ENCODE measurements at places on chromosomes 6 and 20.

DNA sequence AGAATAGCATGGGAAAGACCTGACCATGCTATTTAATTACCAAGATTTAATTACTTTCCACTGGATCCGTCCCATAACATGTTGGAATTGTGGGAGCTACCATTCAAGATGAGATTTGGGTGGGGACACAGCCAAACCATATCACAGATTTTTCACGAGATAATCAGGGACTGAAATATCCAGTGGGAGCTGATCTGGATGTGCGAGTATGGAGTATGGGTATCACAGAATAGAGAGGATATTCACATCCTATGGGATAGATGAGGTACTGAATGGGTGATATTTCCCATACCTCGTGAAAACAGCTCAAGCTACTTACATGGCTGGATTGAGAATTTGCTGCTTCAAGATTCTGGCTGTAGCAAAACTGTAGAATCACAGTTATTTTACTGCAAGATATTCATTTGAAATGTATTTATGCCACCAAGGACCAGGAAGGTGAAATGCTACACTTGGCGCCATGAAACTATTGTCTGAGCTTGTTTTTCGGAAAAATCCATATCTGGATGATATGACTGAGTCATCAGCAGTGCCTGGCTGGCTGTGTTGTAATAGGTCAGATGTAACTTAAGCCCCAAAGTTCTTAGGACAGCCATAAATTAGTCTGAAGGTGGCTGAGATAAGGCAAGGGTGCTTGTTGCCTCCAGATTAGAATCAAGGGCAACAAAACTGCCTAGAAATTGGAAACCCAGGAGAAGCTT lies 29.8 kb downstream of the KCNS1 start:
- no peak for DNase-seq

- no peak for DNase-seq
These were observed 409.1 kb downstream of the PKHD1 start for GRCh38 chr6:51678274-51678673.

- DNase-seq, result peak; percentile 32
These were observed 18.0 kb upstream of the DEFB129 start for GRCh38 chr20:208942-209566.

GRCh38 chr6:13624871-13625288 lies 9.7 kb downstream of the NOL7 start:
- peak; percentile 75 for DNase-seq

GRCh38 chr6:14841901-14842421 lies 403.9 kb upstream of the JARID2 start:
- no peak for DNase-seq

GRCh38 chr6:81865712-81866111 lies 113.2 kb upstream of the TENT5A start:
- no peak for DNase-seq
